ENCODE measurements at places on chromosomes 1 and 21. TPM values are rescaled to one million over a fixed set of nuclear protein-coding genes. Genes with fewer than 3 reads are reported as not detected.

- DNase-seq = no peak
- no peak overlapping the region for H3K4me3 ChIP-seq
- peaks cover 27% of the 10 kb centered on the region for H3K4me1 ChIP-seq
- H3K27ac ChIP-seq = no peak overlapping the region
Observed at GRCh38 chr1:44437107-44437716, 32.2 kb downstream of the RNF220 start.

GRCh38 chr1:66654643-66655042, 97.6 kb upstream of the DYNLT5 start:
- no peak overlapping the region for H3K4me3 ChIP-seq
- H3K27ac ChIP-seq = no peak overlapping the region
- no peaks in the 10 kb centered on the region for H3K4me1 ChIP-seq
- H3K27me3 ChIP-seq = peaks cover 3% of the 10 kb centered on the region

- H3K4me1 ChIP-seq = peaks cover 68% of the 10 kb centered on the region
- H3K27me3 ChIP-seq = no peaks in the 10 kb centered on the region
- H3K27ac ChIP-seq = peak overlapping the region; percentile 84
- H3K36me3 ChIP-seq = peaks cover 5% of the 10 kb centered on the region
- no peak for DNase-seq
- peak overlapping the region; percentile 13 for H3K4me3 ChIP-seq
Observed at GRCh38 chr1:6866825-6867224, 81.6 kb downstream of the CAMTA1 start.

GRCh38 chr1:160400223-160400645, at the start of gene VANGL2:
Gene VANGL2, plus strand, starts transcription at chr1:160400564. Its CDS starts 15,274 bp downstream, at chr1:160415838.
- H3K27ac ChIP-seq = peak within 1 kb of the TSS; percentile 60
- no peaks in the 10 kb centered on the region for H3K27me3 ChIP-seq
- peak; percentile 93 for DNase-seq
- peak within 1 kb of the TSS; percentile 95 for H3K4me3 ChIP-seq

DNA sequence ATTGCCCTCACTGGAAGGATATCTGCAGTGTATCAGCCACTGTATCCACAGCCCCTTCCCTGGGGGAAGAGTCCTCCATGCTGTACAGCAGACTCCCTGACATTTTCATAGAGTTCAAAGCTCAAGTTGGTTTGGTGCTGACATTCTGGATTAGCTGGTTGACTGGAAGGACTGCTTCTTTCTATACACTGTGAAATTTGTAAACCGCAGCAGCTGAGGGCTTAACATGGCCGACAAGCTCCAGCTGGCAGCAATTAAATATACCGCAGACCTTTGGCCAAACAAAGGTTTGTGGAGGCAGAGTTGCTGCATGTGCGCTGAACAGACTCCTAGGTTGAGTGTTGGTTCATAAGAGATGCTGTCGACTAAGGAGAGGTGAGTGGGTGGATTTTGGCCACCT, 126.4 kb downstream of the DHRS3 start:
- no peak overlapping the region for H3K4me3 ChIP-seq
- H3K27ac ChIP-seq = no peak overlapping the region
- no peak for DNase-seq

DNA sequence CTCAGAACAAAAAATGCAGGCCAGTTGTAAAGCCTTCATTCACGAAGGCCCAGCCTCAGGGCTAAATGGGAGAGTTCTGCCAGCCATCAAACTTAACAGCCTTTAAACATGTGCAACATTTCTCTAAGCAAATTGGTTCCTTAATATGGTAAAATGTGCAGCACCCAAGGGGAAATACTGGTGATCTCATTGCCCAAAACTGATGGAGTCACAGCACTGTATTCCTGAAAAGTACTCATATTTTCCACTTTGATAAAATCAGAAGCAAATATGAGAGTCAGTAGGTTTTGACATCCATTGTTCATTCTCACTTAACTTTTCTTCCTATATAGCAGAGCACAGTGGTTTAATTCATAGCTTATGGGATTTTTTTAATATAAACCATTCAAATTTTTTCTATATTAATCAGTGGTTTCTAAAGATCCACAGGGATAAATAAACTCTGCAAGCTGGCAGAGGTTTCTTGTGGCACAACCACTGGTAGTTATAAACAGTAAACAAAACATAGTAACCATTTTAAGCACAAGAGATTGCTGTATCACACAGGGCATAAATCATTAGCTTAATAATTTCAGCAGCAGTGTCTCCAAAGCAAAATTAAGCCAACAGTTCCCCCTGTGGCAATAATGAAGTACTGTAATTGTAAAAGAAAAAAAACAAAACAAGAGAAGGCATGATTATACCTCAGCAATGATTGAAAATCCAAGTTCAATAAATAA, 106.9 kb upstream of the LYPLAL1 start:
- no peak overlapping the region for H3K27ac ChIP-seq
- H3K4me1 ChIP-seq = peaks cover 11% of the 10 kb centered on the region
- DNase-seq = no peak
- H3K4me3 ChIP-seq = no peak overlapping the region
- peaks cover 3% of the 10 kb centered on the region for H3K36me3 ChIP-seq
- H3K27me3 ChIP-seq = no peaks in the 10 kb centered on the region

GRCh38 chr1:44705938-44706337, 25.0 kb downstream of the RNU5D-1 start:
- peaks cover 10% of the 10 kb centered on the region for H3K27me3 ChIP-seq
- H3K27ac ChIP-seq = peak overlapping the region; percentile 29
- DNase-seq = no peak
- H3K36me3 ChIP-seq = peaks cover 5% of the 10 kb centered on the region
- H3K4me3 ChIP-seq = no peak overlapping the region

DNA sequence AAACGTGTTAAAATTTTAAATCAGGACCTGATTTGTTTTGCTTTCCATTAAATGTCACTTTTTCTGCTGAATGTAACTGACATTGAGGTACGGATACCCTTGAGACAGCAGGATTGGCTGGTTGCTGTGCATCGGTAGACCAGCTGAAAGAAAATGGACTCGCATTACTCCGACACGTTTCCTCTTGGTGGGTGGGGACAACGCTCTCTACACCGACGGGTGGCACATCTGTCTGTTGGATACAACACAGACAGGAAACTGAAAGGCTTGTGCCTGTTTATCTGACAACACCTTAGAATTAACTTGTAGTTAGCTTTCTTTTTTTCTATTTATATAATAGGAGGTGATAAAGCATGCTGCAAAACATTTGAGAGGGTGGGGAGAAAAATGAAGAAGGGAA, 19.4 kb downstream of the PRPF38A start:
- no peaks in the 10 kb centered on the region for H3K27me3 ChIP-seq
- peaks cover 13% of the 10 kb centered on the region for H3K36me3 ChIP-seq
- no peak overlapping the region for H3K4me3 ChIP-seq
- no peaks in the 10 kb centered on the region for H3K4me1 ChIP-seq

- no peak overlapping the region for H3K27ac ChIP-seq
- DNase-seq = no peak
- peaks cover 34% of the 10 kb centered on the region for H3K4me1 ChIP-seq
- no peaks in the 10 kb centered on the region for H3K36me3 ChIP-seq
- peaks cover 12% of the 10 kb centered on the region for H3K27me3 ChIP-seq
Observed at GRCh38 chr1:206633708-206634121, 1.6 kb upstream of the DYRK3 start.

- H3K4me3 ChIP-seq = no peak overlapping the region
- no peak for DNase-seq
- H3K27ac ChIP-seq = no peak overlapping the region
- H3K4me1 ChIP-seq = peaks cover 16% of the 10 kb centered on the region
- no peaks in the 10 kb centered on the region for H3K36me3 ChIP-seq
Observed at GRCh38 chr1:62426237-62426636, 10.6 kb upstream of the USP1 start.

GRCh38 chr1:34889705-34890104, 30.2 kb upstream of the SMIM12 start:
- no peak overlapping the region for H3K27ac ChIP-seq
- H3K36me3 ChIP-seq = peaks cover 5% of the 10 kb centered on the region
- no peak overlapping the region for H3K4me3 ChIP-seq
- peaks cover 58% of the 10 kb centered on the region for H3K27me3 ChIP-seq

- H3K27me3 ChIP-seq = peaks cover 6% of the 10 kb centered on the region
- H3K36me3 ChIP-seq = peaks cover 12% of the 10 kb centered on the region
- no peak overlapping the region for H3K27ac ChIP-seq
- no peak overlapping the region for H3K4me3 ChIP-seq
Observed at GRCh38 chr1:89536555-89537341, 12.1 kb downstream of the LRRC8B start.

- peaks cover 4% of the 10 kb centered on the region for H3K36me3 ChIP-seq
- H3K27ac ChIP-seq = peak overlapping the region; percentile 98
- peak overlapping the region; percentile 70 for H3K4me3 ChIP-seq
- H3K27me3 ChIP-seq = peaks cover 5% of the 10 kb centered on the region
- no peak for DNase-seq
- H3K4me1 ChIP-seq = peaks cover 18% of the 10 kb centered on the region
Observed at GRCh38 chr1:155188268-155188667, 14.6 kb downstream of the TRIM46 start.

DNA sequence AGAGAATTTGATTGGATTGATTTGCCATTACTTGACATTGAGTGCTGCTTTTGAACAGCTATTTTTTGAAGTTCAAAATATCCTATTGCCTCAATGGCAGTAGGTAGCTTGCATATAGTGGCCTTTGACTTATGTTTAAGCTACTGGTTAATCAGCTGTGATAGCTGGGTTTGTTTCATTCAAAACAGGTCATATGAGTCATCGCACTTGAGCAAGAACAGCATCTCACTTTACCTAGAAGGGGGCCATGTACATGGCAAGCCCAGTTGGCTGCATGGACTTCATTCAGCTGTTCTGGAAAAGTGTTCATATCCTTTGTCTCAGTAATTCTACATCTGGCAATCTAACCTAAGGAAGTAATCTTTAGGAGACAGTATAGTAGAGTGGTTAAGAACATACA, 29.0 kb upstream of the ARID1A start:
- H3K4me3 ChIP-seq = no peak overlapping the region
- H3K27ac ChIP-seq = no peak overlapping the region
- no peaks in the 10 kb centered on the region for H3K27me3 ChIP-seq
- no peaks in the 10 kb centered on the region for H3K36me3 ChIP-seq
- H3K4me1 ChIP-seq = no peaks in the 10 kb centered on the region

DNA sequence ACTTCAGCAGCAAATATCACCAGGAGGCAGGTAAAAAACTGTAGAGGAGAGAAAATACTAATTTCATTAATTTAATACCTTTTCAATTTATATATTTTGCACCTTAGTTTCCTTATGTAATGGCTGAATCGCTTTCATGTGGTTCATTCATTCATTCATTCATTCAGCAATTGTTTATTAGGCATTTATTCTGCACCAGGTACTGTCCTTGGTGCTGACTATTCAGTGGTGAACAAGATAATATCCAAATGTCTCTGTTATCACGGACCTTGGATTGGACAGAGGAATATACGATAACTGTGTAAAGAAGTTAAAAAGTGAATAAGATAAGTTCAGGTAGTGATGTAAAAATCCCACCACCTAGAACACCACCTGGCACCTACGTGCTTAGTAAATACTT, 28.8 kb downstream of the TSPAN2 start:
- no peak overlapping the region for H3K27ac ChIP-seq
- no peak for DNase-seq
- H3K4me1 ChIP-seq = peaks cover 7% of the 10 kb centered on the region
- no peaks in the 10 kb centered on the region for H3K36me3 ChIP-seq
- H3K27me3 ChIP-seq = no peaks in the 10 kb centered on the region

DNA sequence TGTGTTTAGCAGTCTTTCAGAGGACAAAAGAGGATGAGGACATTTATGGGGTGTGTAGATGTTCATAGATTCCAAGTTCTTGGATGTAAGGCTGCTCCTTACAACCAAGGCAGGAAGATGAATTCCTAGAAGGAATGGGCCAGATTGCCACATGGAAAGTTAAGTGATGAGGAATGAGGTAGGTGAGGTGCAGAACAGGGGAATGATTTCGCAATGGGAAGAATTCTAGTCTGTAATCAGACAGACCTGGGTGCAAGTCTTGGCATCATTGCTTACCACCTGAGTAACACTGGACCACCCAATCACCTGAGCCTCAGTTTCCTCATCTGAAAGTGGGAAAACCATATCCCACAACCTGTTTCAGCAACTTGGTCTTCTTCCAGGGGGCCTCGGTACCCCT, 174.9 kb downstream of the IER5 start:
- H3K36me3 ChIP-seq = no peaks in the 10 kb centered on the region
- no peak for DNase-seq
- no peak overlapping the region for H3K27ac ChIP-seq
- no peak overlapping the region for H3K4me3 ChIP-seq
- H3K27me3 ChIP-seq = peaks cover 33% of the 10 kb centered on the region
- no peaks in the 10 kb centered on the region for H3K4me1 ChIP-seq

DNA sequence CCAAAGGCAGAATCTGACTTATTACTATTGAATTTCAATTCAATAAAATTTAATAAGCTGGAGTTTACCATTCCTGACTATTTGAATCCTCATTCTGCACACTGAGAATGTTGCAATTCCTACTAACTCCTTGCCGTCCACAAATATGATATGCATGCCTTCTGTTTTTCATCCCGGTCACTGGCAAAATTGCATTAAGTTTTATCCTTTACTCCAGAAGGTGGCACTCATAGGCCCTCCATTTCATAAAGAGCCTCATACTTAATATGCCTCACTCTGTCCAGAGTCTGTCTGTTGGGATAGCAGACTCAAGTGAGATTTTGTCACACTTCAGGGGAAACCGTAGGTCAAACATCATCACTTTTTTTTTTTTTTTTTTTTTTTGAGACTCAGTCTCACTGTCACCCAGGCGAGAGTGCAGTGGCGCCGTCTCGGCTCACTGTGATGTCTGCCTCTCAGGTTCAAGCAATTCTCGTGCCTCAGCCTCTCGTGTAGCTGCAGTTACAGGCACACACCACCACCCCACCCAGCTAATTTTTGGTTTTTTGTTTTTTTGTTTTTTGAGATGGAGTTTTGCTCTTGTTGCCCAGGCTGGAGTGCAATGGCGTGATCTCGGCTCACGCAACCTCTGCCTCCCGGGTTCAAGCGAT, 27.3 kb downstream of the F11R start:
- no peaks in the 10 kb centered on the region for H3K36me3 ChIP-seq
- no peaks in the 10 kb centered on the region for H3K4me1 ChIP-seq
- H3K27me3 ChIP-seq = no peaks in the 10 kb centered on the region
- DNase-seq = no peak
- no peak overlapping the region for H3K27ac ChIP-seq

DNA sequence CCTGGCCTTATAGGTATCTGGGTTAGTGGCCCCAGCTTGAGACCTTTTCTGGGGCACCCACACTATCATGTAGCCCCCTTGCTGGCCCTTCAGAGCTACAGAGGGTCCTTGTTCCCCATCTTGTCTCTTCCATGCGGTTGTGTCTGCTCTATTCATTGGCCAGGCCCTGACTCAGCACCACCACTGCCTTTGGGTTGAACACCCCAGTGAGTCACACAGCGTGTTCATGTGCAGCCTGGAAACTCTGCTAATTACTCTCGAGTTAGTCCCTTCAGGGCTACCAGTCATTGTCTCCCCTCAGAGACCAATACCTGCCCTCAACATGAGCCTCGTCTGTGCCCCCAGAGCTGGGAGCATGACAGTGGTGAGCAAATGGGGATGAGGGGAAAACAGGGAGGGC, 28.2 kb upstream of the IKBKE start:
- no peak overlapping the region for H3K4me3 ChIP-seq
- H3K36me3 ChIP-seq = peaks cover 31% of the 10 kb centered on the region
- no peaks in the 10 kb centered on the region for H3K27me3 ChIP-seq
- H3K4me1 ChIP-seq = no peaks in the 10 kb centered on the region

- H3K4me1 ChIP-seq = peaks cover 11% of the 10 kb centered on the region
- H3K27me3 ChIP-seq = peaks cover 80% of the 10 kb centered on the region
- peak; percentile 39 for DNase-seq
- peak overlapping the region; percentile 79 for H3K4me3 ChIP-seq
Observed at GRCh38 chr1:153260585-153261280, 1.2 kb downstream of the LORICRIN start.

ASAP3 gene
- 45.5 TPM for total RNA-seq

PTGFR gene
- total RNA-seq = 0.07 TPM

LENEP gene
- total RNA-seq = 1.9 TPM

DLGAP3 gene
- total RNA-seq = 5.0 TPM

ZYG11A gene
- 0.14 TPM for total RNA-seq

STMN1 gene
- total RNA-seq = 934 TPM

SLC25A34 gene
- 2.9 TPM for total RNA-seq

Measured in neural crest cell (in vitro differentiated cells).